ENCODE measurements at places on chromosomes 16 and 17.

GRCh38 chr17:50661795-50662391 is 27.2 kb downstream of the ABCC3 start:
- peak; percentile 81 for DNase-seq

- no peak for DNase-seq
These were observed 17.1 kb upstream of the MARCHF10 start for GRCh38 chr17:62825182-62825581.

GRCh38 chr17:55388842-55389241 is 32.8 kb downstream of the MMD start:
- DNase-seq = no peak

DNA sequence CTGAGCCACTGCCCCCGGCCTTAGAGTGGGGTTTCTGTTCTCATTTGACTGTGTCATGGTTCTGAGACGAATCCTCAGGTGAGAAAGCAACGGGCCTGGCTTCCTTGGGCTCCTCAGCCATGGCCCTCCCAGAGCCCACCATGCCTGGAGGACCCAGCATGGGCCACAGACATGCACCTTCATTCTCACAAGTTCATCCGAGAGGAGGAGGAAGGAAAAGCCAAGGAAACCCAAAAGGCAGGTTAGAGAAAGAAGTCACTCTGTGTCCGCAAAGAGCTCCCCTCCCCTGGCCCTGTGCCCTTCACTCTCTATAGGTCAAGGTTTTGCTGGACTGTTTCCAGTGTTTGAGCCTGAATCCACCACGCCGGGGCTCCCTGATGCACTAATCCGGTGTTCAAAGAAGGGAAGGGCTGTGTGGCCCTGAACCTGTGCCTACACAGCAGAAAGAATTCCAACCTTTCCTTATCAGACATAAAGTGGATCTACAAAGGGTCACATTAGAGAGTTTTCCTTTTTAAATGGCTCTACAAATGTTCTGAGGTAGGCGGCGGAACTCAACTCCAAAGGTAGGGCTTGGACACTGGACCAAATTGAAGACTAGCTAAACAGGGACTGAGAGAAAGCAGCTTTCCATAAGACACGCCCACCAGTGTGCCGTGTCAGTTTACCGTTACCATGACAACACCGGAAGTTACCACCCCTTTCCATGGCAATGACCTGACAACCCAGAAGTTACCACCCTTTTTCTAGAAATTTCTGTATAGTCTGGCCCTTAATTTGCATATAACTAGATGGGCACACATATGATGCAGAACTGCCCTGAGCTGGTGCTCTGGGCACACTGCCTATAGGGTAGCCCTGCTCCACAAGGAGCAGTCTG is 15.9 kb upstream of the PECAM1 start:
- no peak for DNase-seq

- no peak for DNase-seq
These were observed 63.6 kb downstream of the TNFRSF13B start for GRCh38 chr17:16908273-16908672.

DNA sequence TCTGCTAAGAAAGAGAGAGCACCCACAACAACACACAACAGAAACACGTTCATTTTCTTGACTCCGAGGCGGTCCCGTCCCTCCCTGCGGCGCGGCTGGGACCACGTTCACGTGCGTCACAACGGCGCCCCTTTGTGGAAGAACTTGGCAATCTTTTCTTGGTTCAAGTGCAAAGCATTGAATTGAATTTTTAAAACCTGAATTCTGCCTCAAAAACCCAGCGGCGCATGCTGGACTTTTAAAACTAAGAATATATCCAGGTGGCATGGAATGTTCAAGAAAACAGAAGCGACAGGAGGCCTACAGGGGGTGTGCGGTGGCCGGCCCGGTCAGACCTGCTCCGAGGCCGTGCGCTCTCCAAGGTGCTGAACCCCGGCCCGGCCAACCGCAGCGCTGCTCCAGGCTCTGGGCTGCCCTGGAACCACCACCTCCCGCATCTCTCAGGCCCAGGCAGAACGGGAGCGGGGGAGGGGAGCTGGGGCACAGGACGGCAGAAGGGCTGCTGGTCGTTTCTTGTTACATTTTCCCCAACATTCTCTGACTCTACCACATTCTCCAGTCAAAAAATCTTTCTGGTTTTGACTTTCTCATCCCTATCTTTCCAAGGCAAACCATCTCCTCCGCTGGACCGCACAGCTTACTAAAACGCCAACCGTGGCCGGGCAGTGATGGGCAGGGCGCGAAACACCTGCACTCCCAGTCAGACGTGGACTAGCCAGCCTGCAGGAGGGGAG is 3.4 kb upstream of the HEXD start:
- peak; percentile 22 for DNase-seq

GRCh38 chr17:72470121-72470705 is 349.4 kb downstream of the SOX9 start:
- DNase-seq = no peak

DNA sequence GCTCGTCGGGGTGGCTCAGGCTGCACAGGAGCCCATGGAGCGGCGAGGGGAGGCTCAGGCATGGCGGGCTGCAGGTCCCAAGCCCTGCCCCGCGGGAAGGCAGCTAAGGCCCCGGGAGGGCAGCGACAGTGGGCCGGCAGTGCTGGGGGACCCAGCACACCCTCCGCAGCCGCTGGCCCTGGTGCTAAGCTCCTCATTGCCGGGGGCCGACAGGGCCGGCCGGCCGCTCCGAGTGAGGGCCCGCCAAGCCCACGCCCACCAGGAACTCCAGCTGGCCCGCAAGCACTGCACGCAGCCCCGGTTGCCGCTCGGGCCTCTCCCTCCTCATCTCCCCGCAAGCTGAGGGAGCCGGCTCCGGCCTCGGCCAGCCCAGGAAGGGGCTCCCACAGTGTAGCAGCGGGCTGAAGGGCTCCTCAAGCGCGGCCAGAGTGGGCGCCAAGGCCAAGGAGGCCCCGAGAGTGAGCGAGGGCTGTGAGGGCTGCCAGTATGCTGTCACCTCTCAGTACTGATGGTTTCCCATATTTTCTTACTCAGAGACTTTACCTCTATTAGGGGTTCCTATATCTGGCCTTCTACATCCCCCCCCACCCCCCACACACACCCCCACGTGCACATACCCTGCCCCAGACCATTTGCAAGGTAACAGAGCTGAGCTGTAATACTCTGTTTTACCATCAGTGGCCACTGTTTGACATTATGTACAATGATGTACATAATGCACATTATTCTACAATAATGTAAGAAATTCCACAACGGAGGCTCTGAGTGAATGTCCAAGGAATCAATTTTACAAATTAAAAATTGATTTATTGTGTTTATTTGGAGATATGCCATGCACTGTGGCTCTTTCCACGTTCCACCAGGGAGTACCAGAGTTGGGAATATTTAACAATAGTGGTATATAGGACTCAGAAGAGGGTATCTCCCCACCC is 3.7 kb upstream of the VAT1L start:
- DNase-seq = no peak

- no peak for DNase-seq
These were observed 404 bp downstream of the EMC6 start for GRCh38 chr17:3669085-3669347.

DNA sequence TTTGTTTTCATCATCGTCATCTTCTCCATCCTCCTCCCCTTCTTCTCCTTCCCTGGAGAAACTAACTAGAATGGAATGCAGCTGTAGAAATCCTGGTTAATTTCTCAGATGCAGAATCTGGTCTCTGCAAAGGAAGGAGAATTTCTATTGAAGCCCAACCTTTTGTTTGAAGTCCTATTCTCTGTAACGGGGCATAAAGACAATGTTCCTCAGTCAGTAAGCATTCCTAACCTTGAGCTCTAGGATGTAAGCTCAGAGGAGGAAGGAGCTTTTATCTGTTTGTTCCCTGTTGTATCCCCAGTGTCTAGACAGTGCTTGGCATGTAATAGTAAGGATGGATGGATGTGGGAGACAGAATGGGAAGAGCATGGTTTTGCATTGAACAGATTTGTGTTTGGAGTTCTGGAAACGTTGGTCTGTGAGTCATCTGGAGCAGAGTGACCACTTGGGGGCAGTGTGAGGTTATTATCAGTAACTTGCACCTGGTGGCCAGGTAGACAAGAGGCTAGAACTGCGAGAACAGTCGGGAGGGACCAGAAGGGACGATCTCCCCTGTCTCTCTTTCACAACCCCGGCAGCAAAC is 363.7 kb downstream of the SNX29 start:
- peak; percentile 72 for DNase-seq

GRCh38 chr16:68313116-68313515 is 2.3 kb downstream of the PRMT7 start:
- no peak for DNase-seq

- DNase-seq = no peak
These were observed 130.9 kb downstream of the CDH11 start for GRCh38 chr16:64991001-64991400.

DNA sequence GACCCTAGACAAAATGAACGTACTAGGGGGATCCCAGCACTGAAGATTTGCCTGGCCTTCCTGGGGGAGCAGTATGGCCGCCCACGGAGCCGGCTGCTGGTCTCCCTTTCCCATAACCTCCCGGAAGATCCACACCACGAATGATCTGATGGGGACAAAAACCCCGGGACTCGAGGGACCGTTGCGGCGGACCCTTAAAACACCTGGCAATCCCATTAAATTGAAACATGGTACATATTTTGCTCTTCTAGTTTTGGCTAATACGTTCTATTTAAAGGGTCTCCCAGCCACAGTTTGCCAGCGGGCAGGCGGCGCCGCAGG is 45.2 kb upstream of the LCMT1 start:
- DNase-seq = no peak

GRCh38 chr16:12323007-12323758 is 346.6 kb downstream of the SNX29 start:
- no peak for DNase-seq

GRCh38 chr16:52512297-52512987 is 34.5 kb downstream of the TOX3 start:
- DNase-seq = no peak

DNA sequence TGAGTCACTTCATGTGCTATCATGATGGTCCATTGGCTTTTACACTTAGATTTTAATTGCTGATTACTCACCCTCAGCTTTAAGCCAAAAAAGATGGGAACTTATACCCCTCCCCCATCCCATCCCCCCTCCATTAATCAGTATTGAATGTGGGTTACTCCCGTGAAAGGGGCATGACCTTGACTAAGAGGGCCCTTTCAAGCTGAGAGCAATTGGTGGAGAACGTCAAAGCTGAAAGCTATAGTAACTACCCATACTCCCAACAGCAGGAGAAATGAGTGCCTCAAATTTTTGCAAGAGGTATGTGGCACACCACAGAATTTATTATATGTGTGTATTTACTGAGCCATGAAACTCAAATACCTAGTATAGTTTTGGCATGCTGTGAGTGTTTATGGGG is 99.7 kb upstream of the CDH8 start:
- peak; percentile 80 for DNase-seq

DNA sequence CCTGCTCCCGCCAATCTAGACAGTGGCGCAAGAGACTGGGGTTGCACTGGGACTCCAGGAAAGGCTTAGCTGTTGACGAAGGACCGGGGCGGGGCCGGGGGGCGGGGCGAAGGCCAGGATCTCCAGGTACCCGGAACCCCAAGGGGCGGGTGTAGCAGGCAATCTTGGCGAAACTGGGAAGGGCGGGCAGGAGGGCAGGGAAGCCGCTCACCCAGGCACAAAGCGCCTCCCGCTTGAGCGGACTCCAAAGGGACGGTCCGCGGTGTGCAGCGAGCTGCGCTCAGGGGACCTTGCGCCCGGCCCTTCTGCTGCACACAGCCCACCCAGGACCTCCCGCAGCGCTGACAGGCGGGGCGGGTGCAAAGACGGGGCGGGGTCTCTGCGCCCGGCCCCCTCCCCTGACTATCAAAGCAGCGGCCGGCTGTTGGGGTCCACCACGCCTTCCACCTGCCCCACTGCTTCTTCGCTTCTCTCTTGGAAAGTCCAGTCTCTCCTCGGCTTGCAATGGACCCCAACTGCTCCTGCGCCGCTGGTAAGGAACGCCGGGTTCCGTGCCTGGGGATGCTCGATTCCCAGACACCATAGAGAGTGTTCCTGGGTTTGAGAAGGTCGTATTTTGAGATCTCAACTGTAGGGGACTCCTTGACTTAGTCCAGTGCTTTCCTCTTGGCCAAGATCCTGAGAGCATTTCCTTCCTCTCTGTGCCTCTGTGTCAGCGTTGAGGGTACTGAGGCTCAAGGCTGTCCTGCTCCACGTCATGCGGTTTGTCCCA is at the start of gene MT1F:
MT1F (plus strand) TSS at position 405 of the 772 bp plus-strand sequence; CDS start at position 505, 100 bp downstream.
- peak; percentile 15 for DNase-seq

GRCh38 chr17:2266045-2266864 is 37.3 kb downstream of the SMG6 start:
- DNase-seq = no peak

DNA sequence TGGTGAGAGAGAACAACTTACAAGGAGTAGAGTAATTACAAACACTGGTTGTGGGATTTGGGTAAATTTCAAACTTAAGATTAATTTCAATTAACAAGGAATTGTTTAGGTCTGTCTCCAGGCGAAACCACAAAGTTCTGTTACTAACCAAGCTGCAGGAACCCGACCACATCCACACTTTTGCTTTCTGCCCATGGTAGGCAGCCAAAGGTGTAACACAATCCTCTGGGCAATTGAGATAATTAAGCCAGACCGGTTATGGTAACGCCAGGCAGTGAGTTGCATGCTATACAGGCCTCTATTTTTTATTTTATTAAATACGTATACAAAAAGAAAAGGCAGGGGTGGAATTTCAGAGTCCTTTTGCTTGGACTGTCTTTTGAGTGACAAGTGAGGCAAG is 12.0 kb downstream of the KCNJ2 start:
- DNase-seq = peak; percentile 30

- peak; percentile 46 for DNase-seq
These were observed 97.8 kb upstream of the MAF start for GRCh38 chr16:79698341-79698753.

- peak; percentile 53 for DNase-seq
These were observed 4.8 kb downstream of the ATP2A3 start for GRCh38 chr17:3959295-3959899.

DNA sequence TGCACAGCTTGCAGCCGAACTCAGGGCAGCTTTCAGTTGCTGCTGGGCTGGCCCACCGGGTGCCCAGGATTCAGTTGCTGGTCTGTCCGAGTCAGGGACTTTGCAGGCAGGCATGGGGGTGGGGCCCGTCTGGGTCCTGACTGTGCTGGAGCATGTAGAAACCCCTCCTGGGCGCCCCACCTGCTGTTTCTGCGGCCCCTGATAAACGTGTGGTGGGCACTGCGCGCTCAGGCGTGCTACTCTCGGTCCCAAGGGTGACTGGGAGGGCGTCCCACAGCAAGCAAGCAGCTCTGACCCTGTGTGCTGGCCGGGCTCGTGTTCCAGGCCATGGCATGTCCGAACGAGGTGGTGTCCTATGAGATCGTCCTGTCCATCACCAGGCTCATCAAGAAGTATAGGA is 12.6 kb downstream of the TSC2 start:
- DNase-seq = no peak

Data from astrocyte (in vitro differentiated cells and primary cell).